Right kidney (tissue), 9 donors: ENCODE measurements at places on chromosomes 4 and X.

- no peak for DNase-seq
These were observed 8.4 kb downstream of the ZNF280C start for GRCh38 chrX:130260316-130260715.

DNA sequence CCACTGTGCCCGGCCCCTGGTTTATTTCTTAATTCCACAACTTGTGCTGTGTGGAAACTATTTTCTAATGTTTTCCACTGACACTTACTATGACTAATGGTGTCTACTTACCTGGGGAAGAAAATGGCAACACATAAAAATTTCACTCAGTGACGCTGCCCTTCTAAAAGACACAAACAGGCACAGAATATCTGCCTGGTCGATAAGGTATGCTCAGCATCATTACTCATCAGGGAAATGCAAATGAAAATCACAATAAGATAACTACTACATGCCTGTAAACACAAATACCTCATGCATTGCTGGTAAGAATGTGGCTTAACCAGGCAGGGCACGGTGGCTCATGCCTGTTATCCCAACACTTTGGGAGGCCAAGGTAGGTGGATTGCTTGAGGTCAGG, 61.6 kb downstream of the UBE2K start:
- no peak for DNase-seq

DNA sequence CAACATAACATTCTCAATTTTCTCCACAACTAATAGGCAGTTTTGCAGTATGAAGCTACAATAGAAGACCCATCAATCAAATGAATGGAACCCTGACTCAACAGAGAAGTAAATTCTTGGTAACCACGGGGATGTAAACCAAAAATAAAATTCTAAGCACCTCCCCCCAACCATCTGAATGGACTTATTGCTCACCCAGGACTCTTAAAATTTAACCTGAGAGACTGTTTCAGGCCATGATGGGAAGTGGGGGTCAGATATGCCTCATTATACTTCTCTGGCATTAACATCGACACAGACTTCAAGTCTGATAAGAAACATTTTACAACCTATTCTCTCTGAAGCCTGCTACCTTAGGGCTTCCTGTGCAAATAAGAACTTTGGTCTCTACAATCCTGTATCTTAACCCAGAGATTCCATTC, 620.9 kb downstream of the TLL1 start:
- DNase-seq: no peak

- DNase-seq: no peak
These were observed 138.0 kb upstream of the FAM9B start for GRCh38 chrX:9171841-9172463.

DNA sequence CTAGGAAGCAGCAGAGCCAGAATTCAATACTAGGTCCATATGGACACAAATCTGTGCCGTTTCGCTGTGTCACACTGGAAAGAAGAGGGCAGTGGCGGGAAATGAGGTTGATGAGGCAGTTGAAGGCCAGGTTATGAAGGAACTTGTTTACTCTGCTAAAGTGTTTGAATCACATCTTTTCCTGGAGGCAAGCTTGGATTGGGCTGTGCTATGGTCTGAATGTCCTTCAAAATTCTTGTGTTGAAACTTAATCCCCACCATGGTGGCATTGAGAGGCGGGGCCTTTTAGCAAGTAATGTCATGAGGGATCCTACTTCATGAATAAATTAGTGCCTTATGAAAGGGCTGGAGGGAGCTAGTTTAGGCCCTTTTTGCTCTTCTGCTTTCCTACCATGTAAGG, 2.1 kb upstream of the ERCC6L start:
- no peak for DNase-seq

- no peak for DNase-seq
These were observed 546.5 kb upstream of the FAT1 start for GRCh38 chr4:187270154-187270553.

DNA sequence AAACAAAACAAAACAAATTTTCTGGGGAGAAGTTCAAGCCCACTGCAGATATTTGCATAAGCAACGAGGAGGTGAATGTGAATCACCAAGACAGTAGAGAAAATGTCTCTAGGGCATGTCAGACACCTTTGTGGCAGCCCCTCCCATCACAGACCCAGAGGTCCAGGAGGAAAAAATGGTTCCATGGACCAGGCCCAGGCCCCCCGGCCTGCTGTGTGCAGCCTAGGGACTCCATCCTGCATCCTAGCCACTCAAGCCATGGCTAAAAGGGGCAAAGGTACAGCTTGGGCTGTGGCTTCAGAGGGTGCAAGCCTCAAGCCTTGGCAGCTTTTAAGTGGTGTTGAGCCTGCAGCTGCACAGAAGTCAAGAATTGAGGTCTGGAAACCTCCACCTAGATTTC, 54.0 kb downstream of the LPAR4 start:
- no peak for DNase-seq

DNA sequence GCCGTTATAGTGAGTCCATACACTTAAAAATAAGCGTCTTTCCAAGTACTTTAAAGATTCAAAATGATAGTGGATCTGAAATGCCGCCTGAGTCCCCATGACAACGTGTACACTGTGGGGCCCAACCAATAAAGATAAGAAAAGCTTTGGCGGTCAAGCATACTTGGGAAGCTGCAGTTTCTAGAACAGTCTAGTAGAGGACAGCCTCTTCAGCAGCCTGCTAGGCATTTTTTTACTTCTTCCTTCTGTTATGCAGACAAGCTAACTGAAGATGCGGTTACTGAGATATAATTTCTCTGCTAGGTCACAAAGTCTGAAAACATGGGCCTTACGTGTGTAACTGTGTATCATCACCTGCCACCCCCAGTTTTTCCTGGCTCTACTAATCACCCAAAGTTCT, 402 bp upstream of the UPRT start:
- no peak for DNase-seq
